ENCODE measurements at places on chromosomes 7 and 10.

DNA sequence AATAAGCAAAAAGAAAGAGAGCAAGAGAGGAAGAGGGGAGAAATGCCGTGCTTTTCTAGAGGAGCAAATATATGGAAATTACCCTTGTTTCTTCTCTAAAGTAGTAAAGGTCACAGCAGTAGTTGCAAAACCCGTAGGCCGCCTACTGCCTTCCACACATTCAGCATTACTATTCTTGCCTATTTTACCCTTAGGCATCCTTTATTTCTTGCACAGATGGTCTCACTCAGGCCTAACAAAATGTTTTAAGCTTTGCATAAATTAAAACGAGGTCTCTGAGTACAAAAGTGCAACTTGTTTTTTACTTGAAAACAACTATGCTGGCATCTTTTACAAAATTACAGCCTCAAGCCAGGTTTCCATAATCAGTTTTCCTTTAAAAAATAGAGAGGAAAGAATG is 644.6 kb downstream of the AUTS2 start:
- DNase-seq = no peak

- no peak for DNase-seq
These were observed 53.0 kb downstream of the SH2D4B start for GRCh38 chr10:80590585-80591125.

GRCh38 chr7:151249732-151250072 is 1.2 kb upstream of the SMARCD3 start:
- DNase-seq = no peak

- no peak for DNase-seq
These were observed 299.7 kb downstream of the PLXDC2 start for GRCh38 chr10:20115894-20116293.

DNA sequence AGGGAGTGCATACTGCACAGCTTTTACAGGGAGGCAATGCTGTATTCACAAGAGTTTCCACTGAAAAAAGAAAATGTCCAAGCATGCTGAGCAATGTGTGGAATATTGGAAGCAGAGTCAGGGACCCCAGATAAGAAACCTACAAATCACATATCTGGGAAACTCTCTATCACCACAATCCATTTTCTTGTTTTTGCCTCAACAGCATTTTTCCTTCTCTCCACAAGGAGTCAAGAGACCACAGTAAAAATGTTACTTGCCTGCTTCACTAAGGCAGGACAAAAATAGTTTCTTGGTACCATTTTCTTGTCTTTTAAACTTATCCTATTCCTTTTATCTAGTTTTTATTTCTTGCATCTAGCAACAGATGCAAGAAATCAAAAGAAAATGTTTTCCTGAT is 19.5 kb upstream of the PDE1C start:
- DNase-seq = no peak

DNA sequence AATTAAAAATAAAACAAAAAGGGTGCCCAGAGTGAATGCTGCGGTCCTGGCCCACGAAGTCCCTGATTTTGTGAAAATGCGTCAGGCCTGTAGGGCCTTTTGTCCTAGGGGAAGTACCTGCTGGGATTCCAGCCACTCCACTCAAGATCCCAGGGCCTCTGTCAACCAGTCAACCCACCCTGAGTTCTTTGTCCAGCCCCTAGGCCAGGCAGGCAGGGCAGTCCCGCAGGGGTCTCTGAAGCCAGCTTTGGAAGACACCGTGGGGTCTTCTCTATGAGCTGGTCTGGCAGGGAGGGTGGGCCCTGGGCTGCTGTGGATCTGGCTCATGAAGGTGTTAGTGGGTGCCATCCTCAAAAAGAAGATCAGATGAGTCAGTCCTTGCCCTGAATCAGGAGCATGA is 452.5 kb upstream of the MKI67 start:
- DNase-seq = no peak

All from fibroblast of the conjunctiva (primary cell).